ENCODE measurements at places on chromosomes 13 and 19.

DNA sequence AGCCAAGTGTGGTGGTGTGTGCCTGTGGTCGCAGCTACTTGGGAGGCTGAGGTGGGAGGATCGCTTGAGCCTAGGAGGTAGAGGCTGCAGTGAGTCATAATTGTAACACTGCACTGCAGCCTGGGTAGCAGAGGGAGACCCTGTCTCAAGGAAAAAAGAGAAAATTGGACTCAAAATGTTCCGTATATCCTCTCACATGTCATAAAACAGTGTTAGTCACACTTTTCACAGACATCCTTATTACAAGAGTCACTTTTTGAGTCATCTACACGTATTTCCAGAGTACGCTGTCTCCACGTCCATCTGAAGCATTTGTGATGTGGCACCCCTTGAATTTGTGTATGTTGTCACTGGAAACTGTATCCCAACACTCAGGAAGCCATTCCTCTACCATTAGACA lies 133.0 kb downstream of the SIPA1L3 start:
- DNase-seq, result peak; percentile 83

DNA sequence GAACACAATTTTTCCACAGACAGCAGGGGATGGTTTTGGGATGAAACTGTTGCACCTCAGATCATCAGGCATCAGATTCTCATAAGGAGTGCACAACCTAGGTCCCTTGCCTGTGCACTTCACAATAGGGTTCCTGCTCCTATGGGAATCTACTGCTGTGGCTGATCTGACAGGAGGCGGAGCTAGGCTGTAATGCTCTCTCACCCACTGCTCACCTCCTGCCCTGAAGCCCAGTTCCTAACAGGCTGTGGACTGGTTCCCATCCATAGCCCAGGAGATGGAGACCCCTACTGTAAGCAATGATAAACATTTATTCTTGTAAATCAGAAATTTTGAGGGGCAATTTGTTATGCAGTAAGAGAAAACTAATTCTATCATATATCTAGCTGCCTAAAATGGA lies 1234.7 kb downstream of the SLITRK1 start:
- DNase-seq, result no peak

GRCh38 chr13:56501750-56502149 lies 639.0 kb upstream of the PRR20A start:
- no peak for DNase-seq

GRCh38 chr19:45283443-45284033 lies 32.5 kb downstream of the MARK4 start:
- DNase-seq, result no peak

DNA sequence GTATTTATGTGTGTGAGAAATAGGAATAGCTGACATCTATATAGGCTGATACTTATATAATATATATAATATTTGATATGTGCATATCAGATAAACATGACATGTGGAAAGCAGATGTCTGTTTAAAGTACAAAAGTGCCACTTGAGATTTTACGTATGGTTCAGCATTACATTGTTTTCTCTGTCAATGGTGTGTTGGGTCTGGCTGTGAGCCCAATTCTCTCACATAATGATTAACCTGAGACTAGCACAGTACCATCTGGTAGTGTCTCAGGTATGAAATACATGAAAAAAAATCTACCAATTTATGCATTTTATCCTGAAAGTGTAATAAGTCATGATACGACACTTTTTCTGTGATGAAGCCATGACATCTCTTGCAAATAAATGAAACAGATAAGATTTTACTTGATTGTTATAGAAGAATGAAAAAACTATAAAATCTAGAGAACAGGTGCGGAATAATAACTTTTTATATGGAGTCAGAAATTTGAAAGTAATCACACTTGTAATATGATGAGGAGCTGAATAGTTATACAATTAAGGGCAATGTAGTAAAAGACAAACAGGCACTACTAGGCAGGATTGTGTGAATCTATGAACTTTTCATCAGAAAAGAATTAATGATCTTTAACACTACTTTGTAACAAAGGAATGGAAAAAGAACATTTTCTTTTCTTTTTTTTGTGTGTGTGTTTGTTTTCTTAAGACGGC lies 1405.0 kb downstream of the OLFM4 start:
- DNase-seq, result no peak

DNA sequence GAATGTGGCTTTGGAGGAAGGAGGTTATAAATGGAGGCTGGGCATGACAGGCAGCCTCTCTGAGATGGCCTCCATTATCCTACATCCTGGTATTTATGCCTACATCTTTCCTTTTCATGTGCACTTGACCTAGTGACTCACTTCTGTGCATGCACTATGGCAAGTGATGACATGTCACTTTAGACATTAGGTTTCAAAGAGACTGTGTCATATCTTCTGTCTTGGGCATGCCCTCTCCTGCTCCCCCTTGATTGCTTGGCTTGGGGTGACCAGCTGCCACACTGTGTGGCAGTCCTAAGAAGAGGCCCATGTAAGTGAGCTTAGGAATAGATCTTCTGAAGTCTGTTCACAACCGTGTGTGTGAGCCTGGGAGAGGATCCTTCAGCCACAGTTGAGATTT lies 472.8 kb downstream of the FGF9 start:
- DNase-seq, result no peak

DNA sequence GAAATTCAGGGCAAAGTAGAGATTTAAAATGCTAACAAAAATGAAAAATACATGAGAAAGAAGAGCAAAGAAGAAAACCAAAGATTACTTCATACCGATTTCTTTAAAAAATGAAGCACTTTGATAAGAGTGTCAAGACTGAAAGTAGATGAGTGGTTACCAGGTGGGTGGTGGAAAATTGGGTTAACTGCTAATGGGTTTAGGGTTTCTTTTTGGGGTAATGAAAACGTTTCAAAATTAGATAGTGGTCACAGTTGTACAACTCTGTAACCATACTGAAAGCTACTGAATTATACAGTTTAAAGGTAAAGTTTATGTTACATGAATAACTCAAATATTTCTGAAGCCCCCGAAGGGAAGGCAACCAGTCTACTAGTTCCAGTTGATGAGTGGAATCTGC lies 179.4 kb downstream of the NDFIP2 start:
- DNase-seq, result no peak

- no peak for DNase-seq
These were observed 1344.9 kb downstream of the UQCRFS1 start for GRCh38 chr19:27868007-27868406.

- DNase-seq, result no peak
These were observed 1.4 kb upstream of the VSTM2B start for GRCh38 chr19:29524201-29524911.

DNA sequence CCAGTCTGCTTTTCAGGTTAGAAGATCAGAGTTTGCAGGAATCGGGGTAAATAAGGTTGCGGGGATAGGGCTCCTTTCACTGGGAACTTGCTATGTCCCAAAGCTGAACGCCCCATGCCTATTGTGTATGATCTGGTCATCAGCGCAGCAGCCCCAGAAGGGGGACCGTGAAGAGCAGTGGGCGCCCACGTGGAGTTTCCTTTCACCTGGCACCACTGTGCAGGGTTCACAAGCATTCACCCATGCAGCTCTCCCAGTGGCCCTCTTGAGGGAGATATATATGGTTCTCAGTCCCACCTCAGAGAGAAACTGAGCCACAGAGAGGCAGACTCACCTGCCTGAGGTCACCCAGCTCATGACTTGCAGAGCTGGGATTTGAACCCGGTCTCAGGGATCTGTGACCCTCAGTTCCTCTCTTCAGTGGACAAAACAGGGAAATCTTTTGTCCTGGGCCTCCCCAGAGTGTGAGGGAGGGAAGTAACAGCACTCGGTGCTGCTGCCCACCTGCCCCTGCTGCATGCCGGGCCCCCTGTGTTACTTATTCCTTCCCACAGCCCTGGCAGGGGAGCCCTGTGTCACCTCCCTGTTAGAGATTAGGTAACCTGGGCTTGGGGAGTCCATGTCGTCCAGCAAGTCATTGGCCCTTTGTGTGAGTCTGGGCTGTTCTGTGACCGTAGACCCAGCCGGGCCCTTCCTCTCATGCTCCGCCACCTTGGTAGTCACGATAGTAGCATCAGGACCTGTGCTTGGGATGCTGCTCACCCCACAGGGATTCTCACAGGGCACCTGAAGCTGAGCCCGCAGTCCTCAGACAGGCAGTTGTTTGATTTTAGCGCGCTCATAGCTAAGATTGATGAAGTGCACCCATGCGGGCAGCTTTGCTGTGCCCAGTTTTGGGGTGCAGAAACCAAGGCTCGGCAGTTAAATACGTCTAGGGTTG lies 27.9 kb downstream of the PPP5C start:
- no peak for DNase-seq

- DNase-seq, result no peak
These were observed 10.0 kb upstream of the IGSF23 start for GRCh38 chr19:44603201-44603945.

- DNase-seq, result no peak
These were observed 71.2 kb upstream of the STK24 start for GRCh38 chr13:98648141-98648540.

GRCh38 chr19:16771618-16772017 lies 52.0 kb downstream of the NWD1 start:
- DNase-seq, result peak; percentile 32

GRCh38 chr19:8101311-8101710 lies 48.1 kb downstream of the FBN3 start:
- no peak for DNase-seq

DNA sequence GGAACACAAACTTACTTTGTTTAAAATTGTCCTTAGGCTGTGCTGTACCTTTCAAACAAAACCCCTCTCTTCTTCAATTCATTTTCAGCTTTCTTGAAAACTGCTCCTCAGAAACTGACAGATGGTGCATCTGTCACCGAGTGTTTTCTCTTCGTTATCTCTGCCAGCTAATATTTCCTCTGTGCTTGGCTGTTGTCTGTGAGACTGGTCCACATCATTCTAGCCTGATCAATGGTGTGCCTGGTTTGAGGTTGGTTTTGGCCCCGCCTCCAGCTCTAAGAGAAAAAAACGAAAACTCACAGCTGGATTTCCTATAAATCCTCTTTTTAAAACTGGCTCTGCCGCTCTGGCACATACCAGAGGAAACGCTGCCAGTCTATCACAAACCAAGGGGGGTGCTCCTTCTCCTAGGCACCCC lies 79.7 kb downstream of the STARD13 start:
- no peak for DNase-seq

GRCh38 chr19:46191972-46192371 lies 37.6 kb upstream of the IGFL1 start:
- no peak for DNase-seq

DNA sequence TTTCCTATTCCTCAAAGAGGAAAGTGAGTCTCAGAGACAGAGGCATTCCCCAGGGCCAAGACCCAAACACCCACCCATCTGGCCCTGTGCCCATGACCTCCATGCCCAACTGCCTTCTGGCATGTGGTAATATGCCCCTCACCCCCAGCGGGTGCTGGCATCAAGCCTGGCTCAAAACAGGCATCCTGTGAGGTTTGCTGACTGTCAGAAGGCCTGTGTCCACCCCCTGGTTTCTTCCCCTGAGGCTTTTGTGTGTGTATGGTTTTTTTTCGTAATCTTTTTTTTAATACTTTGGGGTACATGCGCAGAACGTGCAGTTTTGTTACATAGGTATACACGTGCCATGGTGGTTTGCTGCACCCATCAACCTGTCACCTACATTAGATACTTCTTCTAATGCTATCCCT lies 7.6 kb upstream of the KANK2 start:
- DNase-seq, result no peak

GRCh38 chr19:42313840-42314755 lies 989 bp downstream of the TMEM145 start:
- no peak for DNase-seq

DNA sequence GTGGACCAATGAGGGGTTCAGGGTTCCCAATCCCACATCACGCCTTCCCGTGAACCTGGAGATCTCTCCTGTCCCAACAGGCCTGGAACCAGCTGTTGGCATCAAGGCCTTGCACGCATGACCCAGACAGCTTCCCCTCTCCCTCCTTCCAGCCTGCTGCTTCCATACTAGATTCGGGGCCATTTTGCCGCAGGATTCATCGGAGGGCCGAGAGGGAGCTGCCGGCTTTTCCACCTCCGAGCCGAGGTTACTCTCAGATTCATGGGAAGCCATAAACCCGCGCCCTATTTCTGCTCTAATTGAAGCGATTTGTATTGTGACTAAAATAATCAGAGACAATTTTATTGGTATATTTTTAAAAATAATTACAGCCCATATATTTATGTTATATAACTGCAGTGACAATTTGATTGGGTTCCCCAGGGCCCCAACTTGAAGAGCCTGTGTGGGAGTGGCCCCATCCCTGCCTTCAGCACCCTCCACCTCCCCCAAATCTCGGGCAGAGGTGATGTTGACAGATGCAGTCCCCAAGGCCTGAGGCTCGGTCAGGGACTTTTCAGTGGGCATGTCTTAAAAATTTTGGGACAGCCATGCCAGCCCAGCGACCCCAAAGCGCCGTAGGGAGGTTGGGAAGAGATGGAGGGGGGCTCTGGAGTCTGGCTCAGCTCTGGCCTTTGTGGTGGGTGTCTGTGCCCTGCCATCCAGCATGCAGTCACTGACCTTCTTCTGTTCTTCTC lies 30.8 kb upstream of the PEPD start:
- DNase-seq, result no peak

DNA sequence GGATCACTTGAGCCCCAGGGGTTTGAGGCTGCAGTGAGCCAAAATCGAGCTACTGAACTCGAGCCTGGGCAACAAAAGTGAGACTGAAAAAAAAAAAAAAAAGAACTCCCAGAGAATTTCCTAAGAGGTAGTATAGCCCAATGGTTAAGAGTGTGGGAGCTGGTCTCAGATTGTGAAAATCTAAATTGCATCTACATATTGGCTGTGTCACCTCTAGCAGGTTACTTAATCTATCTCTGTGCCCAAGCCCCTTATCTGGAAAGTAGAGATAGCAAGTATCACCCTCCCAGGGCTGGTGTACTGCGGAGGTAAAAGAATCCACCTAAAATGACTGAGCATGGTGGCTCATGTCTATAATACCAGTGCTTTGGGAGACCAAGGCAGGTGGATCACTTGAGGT lies 3.7 kb upstream of the PLAUR start:
- no peak for DNase-seq

DNA sequence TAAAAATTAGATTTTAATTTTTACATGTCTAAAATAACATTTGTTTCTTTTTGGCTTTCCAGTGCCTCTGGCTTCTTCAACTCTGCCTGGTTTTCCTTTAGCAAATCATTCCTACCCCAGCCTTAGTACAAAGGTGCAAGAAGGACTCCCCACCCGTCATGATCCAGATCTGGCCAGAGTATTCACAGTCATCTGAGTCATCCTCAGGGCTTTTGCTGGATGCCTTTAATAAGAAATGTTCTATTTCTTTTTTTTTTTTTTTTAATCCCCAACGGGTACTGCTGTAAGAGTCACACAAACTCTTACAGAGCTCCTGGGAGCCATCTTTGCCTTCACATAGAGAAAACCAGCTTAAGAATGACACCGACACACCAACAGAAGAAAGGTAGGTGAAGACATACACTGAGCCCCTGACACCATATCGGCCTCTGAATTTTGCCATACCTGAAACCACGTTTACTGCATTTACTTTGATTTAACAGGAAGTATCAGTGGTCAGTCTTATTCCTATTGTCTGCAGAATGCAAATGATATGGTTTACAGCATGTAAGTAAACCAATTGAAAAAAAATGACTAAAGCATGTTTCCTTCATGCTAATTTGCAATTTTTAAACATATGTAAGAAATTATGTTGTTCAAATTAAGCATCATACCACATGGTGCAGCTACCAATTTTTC lies 184.4 kb downstream of the NALCN start:
- DNase-seq, result no peak

Data from kidney epithelial cell (primary cell).